ENCODE measurements at places on chromosomes 1 and 21.

DNA sequence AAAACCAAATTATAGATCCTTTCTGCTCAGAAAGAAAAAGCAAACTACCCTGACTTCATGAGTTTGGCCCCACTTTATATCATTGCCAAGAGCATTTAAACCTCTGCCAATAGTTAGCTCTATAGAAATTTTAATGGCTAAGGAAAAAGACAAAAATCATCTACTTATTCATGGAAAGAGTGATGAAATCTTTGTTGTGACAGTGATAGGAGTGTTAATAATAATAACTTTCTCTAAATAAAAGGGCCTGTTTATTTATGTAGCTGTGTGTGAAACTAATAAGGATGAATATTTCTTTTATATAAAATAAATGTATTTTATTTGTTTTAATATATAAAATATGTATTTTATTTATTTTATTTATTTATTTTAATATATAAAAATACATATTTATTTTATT lies 6.4 kb downstream of the CHODL start:
- DNase-seq, result no peak

DNA sequence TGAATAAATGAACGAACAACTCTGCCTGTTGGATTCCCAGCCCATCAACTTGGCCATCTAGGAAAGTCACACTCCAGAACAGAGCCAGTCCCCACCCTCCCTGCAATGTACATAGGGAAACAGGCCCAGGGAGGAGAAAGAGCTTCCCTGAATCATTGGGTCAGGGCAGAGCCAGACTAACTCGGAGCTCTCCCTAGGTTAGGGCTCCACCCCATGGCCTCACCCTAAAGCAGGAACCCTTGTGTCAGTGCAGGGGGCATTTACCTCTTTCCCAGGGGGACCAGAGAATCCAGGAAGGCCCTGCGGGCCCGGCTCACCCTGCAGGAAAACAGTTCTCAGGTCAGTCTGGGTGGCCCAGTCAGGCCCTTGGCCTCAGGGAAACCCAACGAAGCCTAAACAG lies 11.6 kb downstream of the COL9A2 start:
- peak; percentile 21 for DNase-seq

GRCh38 chr1:213984387-213985208 lies 3.2 kb upstream of the PROX1 start:
- peak; percentile 48 for DNase-seq

- DNase-seq, result no peak
These were observed 19.1 kb upstream of the IKBKE start for GRCh38 chr1:206451134-206451686.

- no peak for DNase-seq
These were observed 4.8 kb downstream of the ARHGEF16 start for GRCh38 chr1:3459051-3459908.

- DNase-seq, result no peak
These were observed 4.5 kb downstream of the FOXE3 start for GRCh38 chr1:47420547-47420946.

DNA sequence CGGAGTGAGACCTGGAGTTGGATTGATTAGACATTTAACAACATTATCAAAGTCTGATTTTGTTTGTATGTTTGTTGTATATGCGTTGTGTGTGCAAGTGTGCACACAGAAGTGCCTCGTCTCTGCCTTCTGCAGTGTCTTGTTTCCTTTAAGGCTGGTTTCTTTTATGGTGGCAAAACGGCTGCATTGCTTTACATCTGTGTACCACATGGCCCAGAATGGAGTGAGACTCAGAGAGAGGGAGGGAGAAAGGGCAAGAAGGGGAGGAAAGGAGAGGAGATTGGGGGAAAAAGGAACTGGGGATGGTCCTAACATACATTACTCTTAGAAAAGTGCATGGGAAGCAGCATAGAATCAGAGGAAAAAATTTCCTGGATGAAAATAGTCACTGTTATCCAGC lies 99.7 kb upstream of the WLS start:
- no peak for DNase-seq

GRCh38 chr21:45723049-45723958 lies 79.8 kb downstream of the PCBP3 start:
- no peak for DNase-seq

DNA sequence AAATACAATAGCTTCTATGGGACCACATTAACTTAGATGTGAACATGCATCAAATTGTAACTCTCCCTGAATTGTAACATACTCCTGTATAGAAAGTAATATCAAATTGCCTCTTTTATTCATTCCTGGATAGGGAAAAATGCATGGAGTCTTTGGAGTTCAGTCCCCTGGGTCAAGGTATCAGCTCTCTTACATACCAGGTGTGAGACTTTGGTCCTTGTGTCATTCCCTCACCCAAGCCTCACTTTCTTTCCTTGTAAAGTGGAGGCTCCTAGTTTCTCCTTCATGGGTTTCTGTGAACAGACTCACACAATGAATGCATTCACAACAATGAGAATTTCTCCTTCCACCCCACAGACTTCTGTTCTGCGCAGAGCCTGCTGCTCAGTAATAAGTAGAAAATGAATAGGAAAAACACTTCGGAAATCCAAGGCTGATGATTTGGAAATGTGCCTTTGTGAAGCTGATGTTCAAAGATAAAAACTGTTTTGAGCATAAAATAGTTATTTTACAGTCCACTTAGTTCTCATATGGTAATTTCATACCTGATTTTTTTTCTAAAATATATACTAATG lies 185.3 kb downstream of the AK5 start:
- no peak for DNase-seq

- DNase-seq, result no peak
These were observed 205.3 kb downstream of the FGGY start for GRCh38 chr1:59502009-59502691.

DNA sequence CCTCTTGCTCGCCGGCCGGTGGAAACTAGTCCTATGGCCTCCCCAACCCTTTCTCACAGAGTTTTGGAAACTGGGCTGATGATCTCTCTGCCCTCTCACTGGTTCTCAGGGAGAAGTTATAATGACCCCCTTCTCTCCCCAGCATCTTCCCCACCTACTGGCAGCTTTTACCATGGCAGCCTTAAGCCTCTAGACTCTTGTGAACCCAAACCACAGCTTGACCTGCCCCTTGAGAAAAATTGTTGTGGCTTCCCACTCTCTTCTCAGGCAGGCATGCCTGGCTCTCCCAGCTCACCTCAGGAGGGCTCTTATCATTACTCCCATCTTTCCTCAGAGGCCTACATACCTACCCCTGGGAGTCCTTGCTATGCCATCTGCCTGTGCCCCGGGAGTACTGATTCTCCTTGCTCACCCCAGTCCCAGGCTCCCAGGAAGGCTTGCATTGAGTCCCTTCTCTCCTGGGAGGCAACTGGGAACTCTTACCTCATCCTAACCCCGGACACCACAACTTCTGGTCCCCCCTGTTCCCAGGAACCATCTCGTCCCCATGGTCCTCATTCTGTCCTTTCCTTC lies 1.6 kb downstream of the NSUN4 start:
- peak; percentile 52 for DNase-seq

DNA sequence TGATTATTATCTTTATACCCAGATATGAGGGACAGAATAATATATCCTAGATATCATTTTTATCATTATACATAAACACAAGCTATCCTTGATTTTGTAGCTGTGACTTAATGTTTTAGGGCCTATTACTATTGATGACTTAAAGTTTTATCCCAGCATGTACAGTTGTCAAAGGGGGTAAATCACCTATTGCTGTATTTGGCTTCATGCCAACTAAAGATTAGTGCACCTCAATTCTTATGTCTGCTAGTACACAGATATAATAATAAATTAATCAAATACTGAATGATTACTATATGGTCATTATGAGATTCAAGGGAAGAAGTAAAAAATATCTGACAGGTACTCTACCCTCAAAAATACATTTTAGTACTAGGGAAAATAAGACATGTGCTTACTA lies 84.0 kb downstream of the SYT14 start:
- peak; percentile 8 for DNase-seq

DNA sequence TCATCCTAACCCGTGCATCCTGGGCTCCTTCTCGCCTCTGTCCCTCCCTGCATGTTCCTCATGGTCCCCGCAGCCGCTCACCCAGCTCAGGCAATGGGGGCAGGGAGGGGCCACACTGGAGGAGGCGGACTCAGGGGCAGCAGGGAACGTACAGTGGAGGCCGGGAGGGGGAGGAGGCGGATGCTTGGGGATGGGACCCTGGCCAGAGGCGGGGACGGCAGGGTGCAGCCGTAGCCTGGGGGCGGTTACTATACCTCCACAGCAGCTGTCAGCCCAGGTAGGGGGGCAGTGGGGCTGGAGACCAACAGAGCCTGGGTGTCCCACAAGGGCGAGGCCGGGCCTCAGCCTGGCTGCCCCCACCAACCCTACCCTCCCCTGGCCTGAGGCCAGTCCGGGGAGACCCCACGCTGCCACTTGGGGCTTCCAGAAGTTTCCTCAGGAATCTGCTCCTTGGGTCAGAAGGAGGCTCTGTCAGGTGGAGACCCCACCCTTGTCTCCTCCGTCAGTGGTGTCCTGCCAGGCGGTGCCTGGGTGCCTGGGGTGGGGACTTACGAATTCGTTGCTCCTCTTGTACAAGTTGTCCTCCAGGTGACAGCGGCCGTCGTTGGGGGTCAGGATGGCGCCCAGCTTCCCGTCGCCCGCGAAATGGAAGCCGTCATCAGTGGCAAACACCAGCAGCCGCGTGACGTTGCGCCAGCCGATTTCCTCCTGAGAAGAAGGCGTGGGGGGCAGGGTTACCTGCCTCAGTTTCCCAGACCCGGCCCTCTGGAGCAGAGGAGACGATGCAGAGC lies 20.7 kb downstream of the ITGB2 start:
- DNase-seq, result no peak
